ENCODE measurements at places on chromosomes 7 and 10. TPM values are rescaled to one million over a fixed set of nuclear protein-coding genes. Genes with fewer than 3 reads are reported as not detected.

The FGF8 gene
- not detected for total RNA-seq

The FAM13C gene
- total RNA-seq, result 10.2 TPM

The CRYGN gene
- total RNA-seq, result not detected

The PIK3CG gene
- 5.3 TPM for total RNA-seq

The RASSF4 gene
- total RNA-seq, result 9.4 TPM

The SLC16A12 gene
- total RNA-seq, result not detected

The CRHR2 gene
- not detected for total RNA-seq

The BCL7B gene
- total RNA-seq, result 20.6 TPM

The SEMA4G gene
- 1.8 TPM for total RNA-seq

The BMS1 gene
- 13.0 TPM for total RNA-seq

The SEMA3A gene
- total RNA-seq, result 2.4 TPM

The GIMAP4 gene
- 293 TPM for total RNA-seq

The NRCAM gene
- total RNA-seq, result 7.0 TPM

The TMEM184A gene
- not detected for total RNA-seq

The STEAP1B gene
- 25.3 TPM for total RNA-seq

The TIMM23 gene
- 50.0 TPM for total RNA-seq

The SPDYE5 gene
- total RNA-seq, result not detected

The RTKN2 gene
- 0.16 TPM for total RNA-seq

The NIPSNAP2 gene
- total RNA-seq, result 23.5 TPM

The LEP gene
- total RNA-seq, result not detected

The APBB1IP gene
- 0.06 TPM for total RNA-seq

The ATOH7 gene
- not detected for total RNA-seq

The TMEM196 gene
- total RNA-seq, result not detected

The AKR1C8 gene
- 0.16 TPM for total RNA-seq

The IL15RA gene
- 6.8 TPM for total RNA-seq

The ZNF365 gene
- 0.25 TPM for total RNA-seq

The PPP1R3A gene
- not detected for total RNA-seq

The LGI1 gene
- not detected for total RNA-seq

The AUTS2 gene
- total RNA-seq, result 1.6 TPM

Data from bladder microvascular endothelial cell (primary cell).